ENCODE measurements at places on chromosomes 1 and 21.

- DNase-seq, result no peak
Measured at GRCh38 chr1:241063276-241063675, 293.7 kb downstream of the RGS7 start.

DNA sequence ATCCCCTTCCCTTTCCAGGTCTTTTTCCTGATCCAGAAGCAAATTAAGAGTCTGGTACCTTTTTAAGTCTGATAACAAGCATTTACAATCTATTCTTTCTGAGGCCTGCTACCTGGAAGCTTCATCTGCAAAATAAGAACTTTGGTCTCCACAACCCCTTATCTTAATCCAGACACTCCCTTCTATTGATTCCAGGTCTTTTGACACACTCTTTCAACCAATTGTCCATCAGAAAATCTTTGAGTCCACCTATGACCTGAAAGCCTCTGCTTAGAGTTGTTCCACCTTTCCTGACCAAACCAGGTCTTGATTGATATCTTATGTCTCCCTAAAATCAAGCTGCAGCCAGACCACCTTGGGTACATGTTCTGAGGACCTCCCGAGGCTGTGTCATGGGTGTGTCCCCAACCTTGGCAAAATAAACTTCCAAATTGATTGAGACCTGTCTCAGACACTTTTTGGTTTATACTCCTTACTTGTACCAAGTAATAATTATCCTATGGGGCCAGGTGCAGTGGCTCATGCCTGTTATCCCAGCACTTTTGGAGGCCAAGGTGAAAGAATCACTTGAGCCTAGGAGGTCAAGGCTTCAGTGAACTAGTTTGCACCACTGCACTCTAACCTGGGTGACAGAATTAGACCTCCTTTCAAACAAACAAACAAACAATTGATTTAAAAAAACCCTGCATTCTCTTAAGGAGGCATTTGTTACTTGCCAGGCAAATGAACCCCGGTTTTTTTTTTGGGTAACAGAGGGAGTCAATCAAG, 126.1 kb downstream of the MAP3K21 start:
- DNase-seq, result no peak

DNA sequence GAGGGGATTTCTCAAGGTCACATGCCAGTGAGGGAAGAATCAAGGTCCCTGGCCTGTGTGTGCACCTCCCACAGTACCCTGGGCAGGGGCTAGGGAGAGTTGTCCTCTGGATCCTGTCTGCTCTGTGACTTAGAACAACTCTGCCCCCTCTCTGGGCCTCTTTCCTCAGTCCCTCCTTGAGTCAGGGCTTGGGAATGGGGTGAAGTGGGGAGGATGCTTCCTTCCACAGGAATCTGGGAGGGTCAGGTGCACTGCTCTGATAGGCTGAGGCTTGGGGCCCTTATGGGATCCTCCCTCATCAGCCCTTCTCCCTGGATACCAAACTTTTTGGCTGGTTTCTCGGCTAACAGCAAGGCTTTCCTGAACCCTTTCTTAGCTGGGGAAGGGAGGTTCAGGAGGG, 2.5 kb downstream of the TRNP1 start:
- no peak for DNase-seq

DNA sequence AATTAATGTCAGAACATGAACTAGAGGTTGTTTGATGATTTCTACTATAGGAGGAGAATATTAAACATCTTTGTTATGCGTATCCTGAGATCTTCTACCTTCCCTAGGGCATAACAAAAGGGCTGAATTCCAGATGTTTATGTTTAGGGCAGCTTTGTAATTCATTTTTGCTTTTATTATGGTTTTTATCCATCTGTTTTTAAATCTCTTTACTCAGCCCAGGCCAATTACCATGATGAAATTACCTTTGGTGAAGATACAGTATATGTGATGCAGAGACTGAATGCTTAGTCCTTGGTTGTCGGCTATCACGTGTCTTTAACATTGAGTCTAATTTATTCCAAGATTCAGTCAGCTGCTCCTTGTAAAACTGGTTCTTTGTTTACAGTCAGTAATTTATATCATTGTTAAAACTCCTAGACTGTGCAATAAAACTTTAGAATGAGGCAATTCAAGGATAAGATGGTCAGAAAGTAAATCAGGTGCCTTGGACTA, 176.9 kb downstream of the CTH start:
- no peak for DNase-seq

DNA sequence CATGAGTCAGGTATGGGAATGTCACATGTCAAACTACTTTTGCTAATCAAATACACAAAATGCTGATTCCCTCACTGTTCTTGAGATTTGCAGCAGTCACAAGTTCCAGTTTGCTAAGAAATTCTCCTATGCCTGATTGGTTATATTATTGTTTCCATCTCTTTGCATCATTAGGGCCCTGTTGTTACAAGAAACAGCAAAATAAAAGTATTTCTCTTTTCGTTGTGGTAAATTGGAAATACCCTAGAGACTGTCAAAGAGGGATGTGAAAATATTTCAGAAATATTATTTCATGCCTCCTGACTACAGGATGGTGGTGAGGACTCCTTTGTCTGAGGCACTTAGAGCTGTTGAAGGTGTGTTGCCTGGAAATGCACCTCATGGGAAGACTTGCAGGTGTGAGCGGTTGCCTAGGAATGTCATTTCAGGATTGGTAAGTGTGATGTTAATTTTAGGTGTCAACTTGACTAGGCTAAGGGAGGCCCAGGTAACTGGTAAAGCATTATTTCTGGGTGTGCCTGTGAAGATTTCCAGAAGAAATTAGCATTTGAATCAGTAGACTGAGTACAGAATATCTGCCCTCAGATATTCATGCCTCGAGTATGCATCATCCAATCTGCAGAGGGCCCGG, 117.4 kb downstream of the ROR1 start:
- no peak for DNase-seq

GRCh38 chr1:42086146-42086545, 67.1 kb upstream of the GUCA2B start:
- no peak for DNase-seq

DNA sequence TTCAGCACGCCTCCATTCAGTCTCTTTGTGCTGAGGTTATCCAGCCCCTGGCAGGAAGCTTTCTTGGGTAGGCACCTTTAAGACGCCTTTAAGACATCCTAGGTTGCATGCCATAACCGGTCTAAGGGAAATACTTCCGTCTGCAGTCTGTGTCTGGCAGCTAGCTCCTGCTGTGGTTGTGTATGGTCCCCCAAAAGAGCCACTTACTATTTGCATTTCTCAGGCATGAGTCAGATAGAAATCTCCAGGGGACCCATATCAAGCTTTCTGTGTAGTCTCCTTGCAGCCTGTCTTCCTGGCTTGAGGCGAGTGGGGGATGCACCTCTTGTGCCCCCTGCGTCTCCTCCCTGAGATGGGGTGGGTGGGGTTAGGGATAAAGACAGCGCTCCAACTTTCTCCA, 10.0 kb upstream of the RYR2 start:
- no peak for DNase-seq

DNA sequence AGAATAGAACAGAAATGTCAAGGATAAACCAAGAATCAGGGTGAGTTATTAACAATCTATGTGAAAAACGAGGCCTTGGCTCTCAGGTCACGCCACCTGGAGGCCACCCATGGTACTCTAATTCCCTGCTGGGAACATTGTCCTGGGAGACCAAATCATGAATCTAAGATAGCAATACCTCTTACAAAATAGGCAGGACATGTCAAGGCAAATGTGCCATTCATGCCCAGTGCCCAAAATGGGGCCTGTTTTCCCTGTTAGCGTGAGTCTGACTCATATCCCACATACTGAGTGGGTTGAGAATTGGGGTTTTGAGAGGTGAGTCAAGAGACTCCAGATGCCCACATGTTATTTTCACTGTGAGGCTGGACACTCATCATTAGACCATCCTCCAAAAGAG, 380.8 kb downstream of the HHIPL2 start:
- DNase-seq, result peak; percentile 3

- no peak for DNase-seq
Measured at GRCh38 chr21:37564924-37565529, 198.5 kb downstream of the DYRK1A start.

- DNase-seq, result no peak
Measured at GRCh38 chr1:111707906-111708305, 31.3 kb downstream of the INKA2 start.

- peak; percentile 29 for DNase-seq
Measured at GRCh38 chr1:21933397-21934248, 3.5 kb downstream of the HSPG2 start.

DNA sequence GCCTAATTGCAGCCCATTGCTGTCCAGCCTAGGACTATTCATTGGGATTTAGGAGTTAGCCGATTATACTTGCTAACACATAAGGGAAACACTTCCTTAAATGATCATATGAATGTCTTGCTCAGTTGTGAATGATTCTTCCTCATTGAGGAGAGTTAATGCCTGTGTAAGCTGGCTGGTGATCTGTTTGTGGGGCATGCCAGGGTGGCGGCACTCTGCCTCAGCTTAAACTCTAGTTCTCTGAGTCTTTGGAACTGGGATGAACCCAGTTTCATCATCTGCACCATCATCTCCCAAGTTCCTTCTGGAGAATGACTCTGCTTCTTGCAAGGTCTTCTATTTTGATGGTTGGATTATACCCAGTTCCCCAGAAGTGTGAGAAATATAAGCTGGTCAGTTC, 23.9 kb upstream of the SLAMF6 start:
- DNase-seq, result no peak
